ENCODE measurements at places on chromosomes 7 and 10.

DNA sequence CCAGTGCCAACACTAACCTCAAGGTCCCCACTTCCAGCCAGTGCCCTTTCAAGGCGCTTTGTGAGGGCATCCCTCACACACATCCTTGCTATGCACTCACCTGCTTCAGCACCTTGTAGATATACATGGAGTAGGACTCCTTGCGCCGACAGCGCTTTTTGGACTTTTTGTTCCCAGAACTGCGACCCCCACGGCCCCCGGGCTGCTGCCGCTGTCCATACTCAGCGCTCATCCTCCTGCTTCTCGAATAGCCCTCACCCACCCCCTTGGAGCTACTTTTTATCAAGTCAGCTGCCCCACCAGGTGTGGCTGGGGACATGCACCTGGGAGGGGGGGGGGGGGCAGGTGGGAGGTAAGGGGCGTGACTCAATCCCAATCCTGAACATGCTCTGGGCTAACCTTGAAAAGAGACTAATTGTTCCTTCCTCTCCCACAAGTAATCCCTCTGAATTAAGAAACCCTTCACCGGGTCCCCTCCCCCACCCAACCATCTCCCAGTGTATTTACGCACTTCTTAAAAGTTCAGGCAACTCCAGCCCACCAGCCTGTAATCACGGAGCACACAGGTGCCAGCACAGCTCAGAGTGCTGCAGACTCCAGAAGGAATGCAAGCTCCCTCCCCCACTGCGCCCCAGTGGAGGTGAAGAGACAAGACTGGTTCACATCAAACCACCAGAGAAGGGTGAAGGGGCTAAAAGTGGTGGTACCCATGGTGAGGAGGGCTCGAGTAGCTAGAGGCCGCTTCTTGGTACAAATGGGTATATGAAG lies at the start of gene H2BK1:
TSS of gene H2BK1 (minus strand) at position 402 of the 768 bp plus-strand sequence. CDS start at position 232, 170 bp downstream.
- DNase-seq, result no peak

DNA sequence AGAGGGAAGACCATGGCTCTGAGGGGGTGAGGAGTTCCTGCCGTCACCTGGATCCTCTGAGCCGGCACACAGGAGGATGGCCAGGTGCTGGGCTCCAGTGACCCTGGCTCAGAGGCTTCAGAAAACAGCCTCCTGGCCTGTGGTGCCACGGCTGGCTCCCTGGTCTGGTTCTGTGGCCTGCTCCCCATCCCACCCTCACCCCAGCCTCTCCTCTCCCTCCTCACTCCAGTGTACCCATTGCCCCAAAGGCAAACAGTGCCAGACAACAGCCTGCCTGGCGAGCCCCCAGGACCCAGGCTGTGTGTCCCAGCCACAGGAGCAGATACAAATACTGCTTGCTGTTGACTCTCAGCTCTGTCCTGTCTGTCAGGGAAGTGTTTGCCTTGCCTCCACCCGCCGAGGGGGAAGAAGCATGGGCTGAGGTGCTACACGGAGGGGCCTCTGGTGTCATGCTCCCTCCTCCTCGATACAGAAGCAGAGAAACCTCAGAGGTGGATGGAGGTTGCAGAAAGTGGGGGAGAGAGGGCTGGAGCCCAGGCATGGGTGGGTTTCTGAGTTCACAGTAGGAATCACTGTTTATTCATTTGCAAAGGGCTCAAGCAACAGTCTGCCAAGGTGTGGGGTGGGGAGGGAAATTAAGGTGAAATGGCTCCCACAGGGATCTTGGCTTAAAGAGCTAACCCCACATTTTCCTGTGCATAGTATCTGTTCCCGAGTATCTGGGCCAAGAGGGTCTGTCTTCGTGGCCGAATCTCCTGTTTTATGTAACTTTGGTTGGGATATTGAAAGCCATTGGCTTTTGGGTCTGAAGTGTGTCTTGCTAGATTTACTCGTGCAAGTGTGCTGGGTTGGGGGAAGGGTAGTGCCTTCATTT lies 5.5 kb downstream of the ADRA2A start:
- DNase-seq, result no peak

DNA sequence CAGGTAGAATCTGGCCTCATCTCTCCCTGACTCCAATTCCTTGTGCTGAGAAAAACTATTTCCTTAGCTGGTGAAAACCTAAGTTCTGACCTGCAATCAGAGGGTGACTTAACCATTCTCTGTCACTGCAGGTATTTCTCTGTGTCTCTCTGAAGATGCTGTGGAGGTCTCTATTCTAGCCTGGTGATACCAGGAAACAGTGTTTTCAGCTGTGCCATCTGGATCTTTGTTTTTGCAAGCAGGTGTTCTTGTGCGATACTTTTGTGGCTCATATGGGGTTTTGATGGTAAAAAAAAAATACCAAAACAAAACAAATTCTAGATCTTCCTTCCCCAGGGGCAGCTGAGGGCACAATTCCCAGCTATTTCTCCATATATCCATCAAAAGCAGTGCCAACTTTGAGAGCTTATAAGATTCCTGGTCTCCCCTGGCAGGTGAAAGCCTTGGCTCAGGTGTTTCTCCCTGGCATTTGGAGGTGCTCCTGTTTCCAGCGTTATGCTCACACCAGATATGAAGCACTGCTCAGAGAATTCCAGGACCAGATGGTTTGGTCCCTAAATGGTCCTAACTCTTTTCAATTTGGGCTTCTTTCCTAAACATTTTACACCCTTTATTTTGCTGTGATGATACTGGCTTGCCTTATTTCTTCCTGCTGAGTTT lies 9.9 kb upstream of the NPVF start:
- DNase-seq, result no peak

DNA sequence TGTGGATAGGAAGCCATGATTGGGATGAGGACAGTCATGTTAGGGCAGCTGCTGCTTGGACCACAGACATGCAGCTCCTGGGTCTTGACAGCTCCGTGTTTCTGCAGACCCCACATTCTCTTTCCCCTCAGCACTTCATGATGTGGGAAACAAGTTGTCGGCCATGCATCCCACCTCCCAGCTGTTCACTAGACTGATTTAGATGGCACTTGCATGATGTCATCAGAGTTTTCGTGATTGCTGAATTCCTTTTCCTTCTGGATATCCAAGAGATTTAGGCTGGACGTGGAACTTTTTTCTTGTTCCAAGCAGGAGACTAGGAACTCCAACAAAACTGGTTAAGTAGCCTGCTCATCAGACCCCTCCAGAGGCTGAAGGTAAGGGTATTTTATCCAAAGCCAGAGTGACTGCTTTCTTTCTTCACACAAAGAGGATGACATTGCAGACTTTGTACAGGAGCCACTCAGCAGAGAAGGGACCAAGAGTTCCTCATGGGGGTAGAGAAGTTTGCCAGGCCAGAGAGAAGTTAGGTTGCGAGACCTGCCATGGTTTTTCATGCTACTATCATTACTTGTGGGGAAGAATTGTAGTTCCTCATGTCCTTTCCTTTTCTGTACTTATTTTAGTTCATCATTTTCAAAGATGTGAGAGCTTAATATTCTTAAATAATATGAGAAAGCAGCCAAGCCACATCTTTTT lies 117.7 kb upstream of the GJD4 start:
- no peak for DNase-seq

DNA sequence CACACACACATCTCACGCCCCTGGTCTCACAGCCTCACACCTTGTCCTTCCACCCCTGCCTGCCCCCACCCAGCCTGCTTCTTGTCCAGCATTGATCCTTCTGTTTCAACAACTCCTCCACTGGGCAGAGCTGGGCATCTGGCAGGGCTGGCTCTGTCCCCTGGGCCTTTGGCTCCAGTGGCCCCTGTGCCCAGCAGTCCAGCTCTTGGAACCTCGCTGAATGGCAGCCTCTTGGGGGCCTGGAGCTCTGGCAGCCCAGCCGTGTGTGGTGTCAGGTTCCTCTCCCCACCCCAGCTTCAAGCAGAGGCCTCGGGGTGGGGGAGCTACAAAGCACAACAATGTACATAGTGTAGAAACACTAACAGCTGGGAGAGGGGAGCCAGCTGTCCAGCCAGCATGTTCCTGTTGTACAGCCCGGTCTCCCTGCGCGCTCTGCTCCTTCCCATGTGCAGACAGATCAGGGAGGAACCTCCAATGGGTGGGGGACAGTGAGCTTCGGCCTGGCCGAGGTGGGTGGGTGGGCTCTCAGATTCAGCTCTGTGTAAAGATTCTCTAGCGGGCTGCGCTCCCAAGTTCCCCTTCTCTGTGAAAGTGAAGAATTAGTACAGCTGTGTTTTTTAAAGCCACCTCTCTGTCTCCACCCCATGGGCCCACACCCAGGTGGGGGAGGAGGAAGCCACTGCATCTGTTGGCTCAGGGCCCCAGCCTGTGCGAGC lies 19.4 kb downstream of the ZMIZ2 start:
- peak; percentile 35 for DNase-seq

- DNase-seq, result peak; percentile 21
These were observed 588 bp upstream of the PAOX start for GRCh38 chr10:133378251-133379096.

- DNase-seq, result no peak
These were observed 195.0 kb downstream of the PHF14 start for GRCh38 chr7:11168650-11169170.

Data from fibroblast of mammary gland (primary cell).